Colonic mucosa (tissue), 4 donors: ENCODE measurements at places on chromosomes 3 and 15. TPM values are rescaled to one million over a fixed set of nuclear protein-coding genes. Genes with fewer than 3 reads are reported as not detected.

TMIE gene
- not detected for total RNA-seq

P2RY14 gene
- 2.9 TPM for total RNA-seq

GPR27 gene
- total RNA-seq: 0.61 TPM

SPTBN5 gene
- total RNA-seq: 2.3 TPM

- no peaks in the 10 kb centered on the region for H3K27me3 ChIP-seq
- no peak overlapping the region for H3K27ac ChIP-seq
- H3K36me3 ChIP-seq: no peaks in the 10 kb centered on the region
- DNase-seq: no peak
- no peak overlapping the region for H3K4me3 ChIP-seq
These were observed 57.4 kb downstream of the ANXA2 start for GRCh38 chr15:60340207-60340921.

DNA sequence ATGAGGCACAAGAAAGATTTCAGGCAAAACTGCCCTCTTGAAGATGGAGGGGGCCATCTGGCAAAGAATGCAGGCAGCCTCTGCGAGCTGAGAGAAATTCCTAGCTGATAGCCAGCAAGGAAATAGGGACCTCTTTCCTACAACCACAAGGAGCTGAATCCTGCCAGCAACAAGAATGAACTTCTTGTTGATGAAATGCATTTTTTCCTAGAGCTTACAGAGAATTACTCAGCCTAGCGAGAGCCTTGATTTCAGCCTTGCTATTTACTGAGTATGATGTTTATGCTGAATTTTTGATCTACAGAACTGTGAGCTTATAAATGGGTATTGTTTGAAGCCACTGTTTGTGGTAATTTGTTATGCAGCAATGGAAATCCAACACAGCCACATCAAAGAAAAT is 148.5 kb upstream of the NAALADL2 start:
- no peak overlapping the region for H3K27ac ChIP-seq
- H3K36me3 ChIP-seq: no peaks in the 10 kb centered on the region
- no peaks in the 10 kb centered on the region for H3K4me1 ChIP-seq

DNA sequence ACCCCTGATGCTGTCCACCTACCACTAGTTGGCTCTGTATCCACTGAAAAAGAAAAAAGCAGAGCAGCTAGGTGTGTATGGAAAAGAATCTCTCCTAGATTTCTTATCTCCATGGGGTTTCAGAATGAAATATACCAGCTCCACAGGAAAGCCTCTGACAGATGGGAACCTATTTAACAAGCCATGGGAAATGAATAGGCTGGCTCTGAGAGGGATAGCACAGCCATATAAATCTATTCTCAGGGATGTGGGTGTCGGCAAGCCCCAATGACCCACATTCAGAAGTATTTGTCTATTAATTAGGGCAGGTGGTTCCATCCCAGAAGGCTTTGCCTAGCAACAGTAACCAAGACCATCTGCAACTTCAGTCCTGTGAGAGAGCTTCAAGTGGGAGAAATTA is 694.1 kb downstream of the AGBL1 start:
- H3K36me3 ChIP-seq: no peaks in the 10 kb centered on the region
- no peaks in the 10 kb centered on the region for H3K27me3 ChIP-seq
- DNase-seq: no peak
- no peak overlapping the region for H3K4me3 ChIP-seq
- H3K4me1 ChIP-seq: no peaks in the 10 kb centered on the region

DNA sequence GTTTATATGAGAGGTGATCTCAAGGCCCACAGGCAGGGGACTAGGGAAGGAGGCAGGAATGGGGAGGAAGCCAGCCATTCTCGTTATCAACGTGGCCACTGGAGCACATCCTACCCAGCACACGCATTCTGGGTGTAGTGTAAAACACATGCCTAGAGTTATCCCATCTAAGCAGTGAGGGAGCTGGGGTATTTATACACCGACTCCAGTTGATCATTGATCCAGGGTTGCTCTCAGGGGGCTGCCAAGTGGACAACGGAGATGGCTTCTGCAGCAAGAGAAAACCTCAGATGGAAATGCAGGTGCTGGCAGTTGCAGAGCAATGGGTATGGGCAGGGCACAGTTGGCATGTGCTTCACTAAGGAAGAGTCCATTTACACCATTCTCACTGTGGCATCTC is 30.4 kb upstream of the SYNM start:
- no peaks in the 10 kb centered on the region for H3K4me1 ChIP-seq
- DNase-seq: no peak
- no peaks in the 10 kb centered on the region for H3K36me3 ChIP-seq
- no peak overlapping the region for H3K27ac ChIP-seq

- no peaks in the 10 kb centered on the region for H3K36me3 ChIP-seq
- H3K4me3 ChIP-seq: no peak overlapping the region
- no peaks in the 10 kb centered on the region for H3K27me3 ChIP-seq
- no peak for DNase-seq
- no peak overlapping the region for H3K27ac ChIP-seq
These were observed 31.1 kb downstream of the SGO1 start for GRCh38 chr3:20154928-20155327.

DNA sequence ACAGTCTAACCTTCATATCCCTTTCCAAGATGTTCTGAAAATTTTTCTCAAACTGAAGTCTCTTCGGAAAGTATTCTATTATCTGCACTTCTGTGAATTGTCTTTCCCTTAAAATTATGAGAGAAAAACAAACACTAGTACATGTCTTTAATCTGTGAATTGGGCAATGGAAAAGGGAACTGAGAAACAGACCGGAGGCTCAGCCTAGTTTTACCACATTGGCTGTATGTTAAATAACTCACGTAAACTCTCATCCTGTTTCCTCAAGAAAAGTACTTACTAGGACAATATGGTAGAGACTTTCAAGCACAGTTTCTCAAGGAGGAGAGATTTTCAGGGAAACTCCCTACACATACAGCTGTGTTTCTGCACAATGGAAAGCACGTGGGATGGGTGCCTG is 982.2 kb upstream of the SEMA6D start:
- H3K4me1 ChIP-seq: no peaks in the 10 kb centered on the region
- no peak overlapping the region for H3K4me3 ChIP-seq
- H3K27ac ChIP-seq: no peak overlapping the region

- H3K4me1 ChIP-seq: no peaks in the 10 kb centered on the region
- H3K27me3 ChIP-seq: peaks cover 4% of the 10 kb centered on the region
- H3K4me3 ChIP-seq: no peak overlapping the region
- no peak for DNase-seq
- no peak overlapping the region for H3K27ac ChIP-seq
- H3K36me3 ChIP-seq: no peaks in the 10 kb centered on the region
These were observed 45.7 kb upstream of the VGLL3 start for GRCh38 chr3:87036671-87037070.

DNA sequence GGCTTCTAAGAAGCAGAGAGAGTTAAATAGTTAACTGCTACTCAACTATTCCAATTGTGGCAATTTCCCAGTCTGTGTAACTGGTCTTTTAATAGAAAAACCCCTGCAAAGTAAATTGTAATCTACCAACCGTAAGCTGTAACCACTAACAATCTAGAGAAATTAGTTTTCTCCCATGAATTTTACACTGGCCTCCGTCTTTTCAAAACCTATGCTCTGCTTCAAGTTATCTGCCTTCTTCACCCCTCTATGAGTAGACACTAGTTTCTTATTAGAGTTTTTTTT is 42.6 kb downstream of the LRRFIP2 start:
- H3K27ac ChIP-seq: peak overlapping the region; percentile 86
- H3K36me3 ChIP-seq: no peaks in the 10 kb centered on the region
- H3K4me1 ChIP-seq: no peaks in the 10 kb centered on the region
- no peak for DNase-seq
- no peak overlapping the region for H3K4me3 ChIP-seq

GRCh38 chr3:185409957-185410356 is 47.0 kb downstream of the MAP3K13 start:
- DNase-seq: no peak
- H3K27me3 ChIP-seq: no peaks in the 10 kb centered on the region
- no peaks in the 10 kb centered on the region for H3K36me3 ChIP-seq
- H3K27ac ChIP-seq: no peak overlapping the region

GRCh38 chr3:34881026-34881425 is 758.3 kb upstream of the ARPP21 start:
- H3K36me3 ChIP-seq: no peaks in the 10 kb centered on the region
- no peak for DNase-seq
- no peak overlapping the region for H3K27ac ChIP-seq
- no peaks in the 10 kb centered on the region for H3K27me3 ChIP-seq

DNA sequence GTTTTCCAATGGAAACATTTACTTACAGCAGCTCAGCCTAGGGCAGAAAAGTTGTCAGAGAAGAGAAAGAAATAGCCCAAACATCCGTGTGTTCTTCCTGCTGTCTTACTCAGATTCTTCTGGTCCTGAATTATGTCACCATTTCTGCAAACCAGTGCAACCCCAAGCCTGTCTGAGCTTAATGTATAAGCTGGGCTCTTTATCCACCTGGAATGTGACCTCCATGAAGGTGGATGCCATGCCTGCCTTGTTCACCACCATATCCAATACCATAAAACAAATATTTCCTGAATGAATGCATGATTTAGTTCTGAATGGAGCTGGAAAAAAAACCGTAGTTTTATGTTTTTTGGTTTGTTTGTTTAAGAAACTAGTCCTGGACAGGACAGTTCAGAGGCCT is 150.9 kb downstream of the RYR3 start:
- no peaks in the 10 kb centered on the region for H3K36me3 ChIP-seq
- no peaks in the 10 kb centered on the region for H3K27me3 ChIP-seq
- no peak for DNase-seq
- H3K4me3 ChIP-seq: no peak overlapping the region
- no peaks in the 10 kb centered on the region for H3K4me1 ChIP-seq

DNA sequence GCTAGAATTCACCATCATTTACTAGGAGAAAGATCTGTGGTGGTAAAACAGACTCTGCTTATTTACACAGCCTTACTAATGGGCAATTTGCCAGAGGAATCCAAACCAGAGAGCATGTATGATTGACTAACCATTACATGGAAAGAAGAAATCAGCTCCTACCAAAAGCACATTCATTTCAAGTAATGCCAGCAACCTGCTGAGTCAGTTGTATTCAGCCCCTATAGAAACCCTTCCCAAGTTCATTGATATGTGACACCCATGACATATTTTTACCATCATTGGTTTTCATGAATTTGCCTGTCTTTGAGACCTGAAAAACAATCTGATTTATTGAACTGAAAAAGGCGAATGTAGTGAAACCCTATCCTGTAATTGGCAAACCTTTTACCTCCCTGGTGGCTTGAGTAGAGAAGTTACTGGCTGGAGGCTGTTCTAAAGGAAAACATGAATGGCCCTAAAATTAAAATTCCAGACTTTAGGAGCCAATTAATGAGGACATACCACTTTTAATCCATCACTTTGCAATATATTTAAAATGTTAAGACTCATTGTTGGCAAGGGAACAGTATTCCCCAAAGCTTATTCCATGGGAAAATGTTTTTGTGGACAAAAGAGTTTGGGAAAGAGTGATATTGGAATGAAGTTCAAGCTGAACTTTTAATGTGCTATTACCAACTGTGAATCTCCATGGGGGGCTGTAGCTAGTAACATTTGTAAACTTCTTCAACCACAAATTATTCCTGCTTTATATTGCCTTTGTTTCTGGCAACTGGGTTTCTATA is 542.9 kb downstream of the FHIT start:
- H3K4me1 ChIP-seq: no peaks in the 10 kb centered on the region
- H3K36me3 ChIP-seq: no peaks in the 10 kb centered on the region
- no peak for DNase-seq
- no peak overlapping the region for H3K4me3 ChIP-seq
- H3K27me3 ChIP-seq: no peaks in the 10 kb centered on the region

GRCh38 chr15:48916721-48917120 is 38.8 kb downstream of the EID1 start:
- no peaks in the 10 kb centered on the region for H3K27me3 ChIP-seq
- no peaks in the 10 kb centered on the region for H3K36me3 ChIP-seq
- no peak overlapping the region for H3K27ac ChIP-seq
- H3K4me3 ChIP-seq: no peak overlapping the region
- no peak for DNase-seq
- no peaks in the 10 kb centered on the region for H3K4me1 ChIP-seq

GRCh38 chr3:120160050-120160449 is 65.8 kb upstream of the GSK3B start:
- DNase-seq: peak; percentile 38
- H3K27ac ChIP-seq: no peak overlapping the region
- H3K4me3 ChIP-seq: no peak overlapping the region
- H3K36me3 ChIP-seq: no peaks in the 10 kb centered on the region

DNA sequence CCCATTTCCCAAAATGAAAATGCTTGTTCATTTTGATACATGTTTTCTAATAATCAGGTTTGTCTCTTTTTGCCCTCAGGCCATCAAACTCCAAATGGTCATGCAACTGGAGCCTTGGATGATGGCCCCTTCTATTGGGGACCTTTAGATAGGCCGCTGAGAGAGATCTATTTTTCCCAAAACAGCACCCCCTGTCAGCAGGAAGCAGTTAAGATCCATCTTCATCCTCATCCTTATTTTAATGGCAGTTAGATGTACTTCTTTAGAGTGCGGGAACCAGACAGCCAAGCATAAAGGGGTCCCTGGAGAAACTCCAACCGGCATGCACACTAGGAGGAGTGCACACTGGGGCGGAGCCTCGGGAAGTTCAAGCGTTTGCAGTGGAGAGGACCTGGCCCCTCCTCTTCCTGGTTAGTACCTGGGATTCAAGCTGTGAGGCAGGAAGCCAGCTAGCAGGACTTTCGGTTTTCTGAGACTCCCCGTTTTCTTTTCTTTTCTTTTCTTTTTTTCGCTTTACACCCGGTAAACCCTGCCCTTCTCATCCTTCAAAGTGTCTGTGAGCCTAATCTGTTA is 31.9 kb upstream of the STRIT1 start:
- no peak overlapping the region for H3K27ac ChIP-seq
- no peaks in the 10 kb centered on the region for H3K27me3 ChIP-seq

GRCh38 chr3:64884536-64884935 is 196.7 kb upstream of the ADAMTS9 start:
- no peak overlapping the region for H3K4me3 ChIP-seq
- H3K36me3 ChIP-seq: no peaks in the 10 kb centered on the region
- H3K27ac ChIP-seq: no peak overlapping the region
- H3K27me3 ChIP-seq: no peaks in the 10 kb centered on the region
- H3K4me1 ChIP-seq: no peaks in the 10 kb centered on the region
- DNase-seq: no peak

DNA sequence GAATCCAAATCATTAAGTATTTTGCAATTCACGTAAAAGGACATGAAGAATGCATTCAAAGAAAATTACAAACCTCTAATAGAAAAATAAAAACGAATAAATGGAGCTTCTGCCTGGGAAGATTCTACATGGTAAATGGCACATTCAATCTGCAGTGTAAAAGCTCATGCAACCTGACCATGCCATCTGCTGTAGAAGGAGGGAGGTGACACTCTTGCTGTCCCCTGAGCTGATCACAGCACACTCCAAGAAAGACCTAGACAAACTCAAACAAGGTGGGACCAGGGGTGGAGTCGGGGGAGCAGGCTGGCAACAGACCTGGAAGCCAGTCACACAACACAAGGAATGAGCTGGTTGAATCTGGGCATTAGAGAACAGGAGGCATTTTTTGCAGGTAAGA is 101.8 kb downstream of the BDH1 start:
- H3K4me3 ChIP-seq: no peak overlapping the region
- H3K36me3 ChIP-seq: no peaks in the 10 kb centered on the region
- H3K27me3 ChIP-seq: no peaks in the 10 kb centered on the region
- H3K4me1 ChIP-seq: peaks cover 17% of the 10 kb centered on the region
